ENCODE measurements at places on chromosomes 2 and 18.

- no peak for DNase-seq
Measured at GRCh38 chr2:27003007-27003406, 29.8 kb upstream of the TMEM214 start.

DNA sequence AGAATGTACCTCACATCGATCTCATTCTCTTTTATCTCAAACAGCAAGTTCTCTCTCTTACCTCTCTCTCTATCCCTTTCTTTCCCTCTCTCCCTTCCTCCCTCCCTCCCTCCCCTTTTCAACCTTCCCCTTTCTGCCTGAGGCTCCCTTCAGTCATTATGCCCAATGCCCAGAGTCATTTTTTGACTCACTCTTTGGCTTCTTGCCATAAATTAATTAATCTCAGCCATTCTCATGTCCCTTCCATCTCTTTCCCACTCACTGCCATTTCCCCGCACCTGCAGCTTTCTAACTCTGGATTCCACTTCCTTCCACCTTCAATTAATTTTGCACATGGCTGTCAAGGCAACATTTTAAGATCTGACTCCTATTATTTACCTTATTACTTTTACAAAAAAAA, 60.1 kb downstream of the EVA1A start:
- DNase-seq = no peak

DNA sequence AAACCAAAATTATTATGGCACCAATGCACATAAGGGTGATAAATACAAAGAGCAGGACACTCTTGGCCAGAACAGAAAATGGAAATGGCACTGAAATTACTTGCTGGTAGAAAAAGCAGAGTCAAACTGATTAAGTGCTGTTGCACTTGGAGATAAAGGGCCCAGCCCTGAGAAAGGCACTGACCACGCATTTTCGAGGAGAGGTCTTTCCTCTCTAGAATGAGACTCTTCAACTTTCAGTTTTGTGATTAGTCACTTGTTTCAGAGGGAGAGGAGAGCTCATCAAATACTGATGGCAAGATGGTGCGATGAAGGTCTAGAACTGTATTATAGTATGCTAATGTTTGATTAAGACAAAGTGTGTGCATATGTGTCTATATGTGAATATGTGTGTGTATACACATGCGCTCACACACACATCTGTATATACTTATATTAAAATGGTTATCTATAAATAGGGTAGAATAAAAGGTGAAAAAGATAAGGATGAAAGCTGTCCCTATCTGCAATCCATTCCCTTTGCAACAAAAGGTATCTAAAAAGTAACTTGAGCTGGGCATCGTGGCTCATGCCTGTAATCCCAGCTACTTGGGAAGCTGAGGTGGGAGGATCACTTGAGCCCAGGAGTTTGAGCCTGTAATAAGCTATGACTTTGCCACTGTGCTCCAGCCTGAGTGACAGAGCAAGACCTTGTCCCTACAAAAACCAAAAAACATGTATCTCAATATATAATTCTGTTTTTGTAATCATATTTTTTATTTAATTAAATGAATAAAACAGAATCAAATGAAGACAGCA, 48.8 kb upstream of the ZDBF2 start:
- peak; percentile 51 for DNase-seq

- DNase-seq = no peak
Measured at GRCh38 chr2:120401275-120402066, 55.5 kb downstream of the INHBB start.

DNA sequence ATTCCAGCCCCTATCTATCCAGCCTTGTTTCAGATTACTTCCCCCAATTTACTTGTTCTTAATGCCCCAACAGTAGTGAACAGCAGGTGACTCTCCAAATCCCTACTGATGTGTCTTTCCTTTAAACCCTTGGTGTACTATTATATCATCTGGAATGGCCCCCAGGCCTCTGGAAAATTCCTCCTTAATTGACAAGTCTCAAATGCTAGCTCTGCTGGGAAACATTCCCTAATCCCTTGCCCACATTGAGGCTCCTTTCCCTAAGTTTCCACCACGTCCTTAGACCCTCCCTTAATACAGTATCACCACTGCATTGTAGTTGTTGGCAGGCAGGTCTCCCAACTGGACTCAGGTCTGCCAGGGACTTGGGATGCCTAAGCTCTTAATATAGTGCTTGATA, 41.0 kb downstream of the MYO3B start:
- no peak for DNase-seq

DNA sequence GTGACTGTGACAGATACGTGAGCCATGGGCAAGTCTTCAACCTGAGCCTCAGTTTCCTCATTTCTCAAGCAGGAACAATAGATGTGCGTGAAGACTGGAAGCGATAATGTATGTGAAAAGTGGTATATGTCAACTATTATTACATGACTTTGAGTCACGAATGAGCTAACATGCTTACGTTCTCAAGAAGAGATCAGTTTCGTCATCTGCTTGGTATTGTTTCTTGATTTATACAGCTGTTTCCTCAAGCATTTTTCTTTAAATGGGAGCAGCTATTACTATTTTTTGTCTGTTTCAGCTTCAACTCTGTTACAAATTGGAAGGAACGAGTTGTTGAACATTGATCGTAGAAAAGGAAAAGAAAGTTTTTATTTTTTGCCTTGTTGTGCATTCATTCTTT, 48.5 kb upstream of the THOC1 start:
- no peak for DNase-seq

GRCh38 chr18:77047803-77048419, 84.7 kb downstream of the MBP start:
- no peak for DNase-seq

- no peak for DNase-seq
Measured at GRCh38 chr2:143440411-143441012, 311.3 kb downstream of the ARHGAP15 start.

DNA sequence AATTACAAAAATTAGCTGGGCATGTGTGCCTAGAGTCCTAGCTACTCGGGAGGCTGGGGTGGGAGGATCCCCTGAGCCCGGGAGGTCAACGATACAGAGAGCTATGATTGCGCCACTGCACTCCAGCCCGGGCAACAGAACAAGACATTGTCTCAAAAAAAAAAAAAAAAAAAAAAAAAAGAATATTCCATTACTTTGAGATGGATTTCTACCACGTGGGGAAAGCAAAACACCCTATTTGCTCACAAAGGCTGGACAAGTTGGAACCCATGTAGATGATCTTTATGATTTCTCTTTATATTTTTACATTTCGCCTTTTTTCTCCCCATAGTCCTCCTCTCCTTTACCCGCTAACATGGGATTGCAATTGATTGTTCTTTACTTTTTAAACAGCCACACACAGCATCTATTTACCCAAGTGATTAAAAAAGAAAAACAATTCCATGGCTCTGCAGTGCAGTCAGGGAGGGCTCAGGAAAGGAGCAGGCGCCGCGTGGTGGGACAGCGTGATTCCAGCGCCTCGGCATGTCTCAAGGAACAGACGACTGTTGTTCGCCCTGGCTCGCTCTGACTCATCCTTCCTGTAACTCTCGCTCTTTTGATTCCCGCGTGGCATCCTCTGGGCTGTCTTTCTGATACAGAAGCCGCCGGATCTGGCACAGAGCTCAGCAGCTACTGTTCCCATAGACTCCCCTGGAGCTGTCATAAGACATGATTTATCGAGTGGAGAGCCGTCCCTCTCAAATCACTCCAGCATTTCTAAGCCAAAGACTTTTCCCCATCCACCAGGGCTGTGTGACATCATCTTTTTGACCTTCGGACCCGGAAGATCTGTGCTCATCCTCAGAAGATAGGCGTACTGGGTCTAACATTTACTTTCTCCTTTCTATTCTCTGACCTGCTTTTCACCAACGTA, 230.4 kb upstream of the AGAP1 start:
- no peak for DNase-seq

GRCh38 chr2:239399921-239400595, 762 bp downstream of the HDAC4 start:
- DNase-seq = peak; percentile 22

DNA sequence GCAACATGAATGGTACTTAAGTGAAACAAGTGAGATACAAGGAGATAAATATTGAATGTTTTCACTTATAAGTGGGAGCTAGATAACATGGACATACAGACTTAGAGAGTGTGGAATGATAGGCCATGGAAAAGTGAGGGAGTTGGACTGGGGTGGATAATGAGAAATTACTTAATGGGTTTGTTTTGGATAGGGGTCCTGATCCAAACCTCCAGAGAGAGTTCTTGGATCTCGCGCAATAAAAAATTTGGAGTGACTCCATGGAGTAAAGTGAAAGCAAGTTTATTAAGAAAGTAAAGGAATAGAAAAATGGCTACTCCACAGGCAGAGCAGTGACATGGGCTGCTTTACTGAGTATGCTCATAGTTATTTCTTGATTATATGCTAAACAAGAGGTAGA, 508.9 kb downstream of the CNTNAP5 start:
- no peak for DNase-seq

GRCh38 chr2:3807853-3808252, 104.5 kb downstream of the DCDC2C start:
- no peak for DNase-seq

DNA sequence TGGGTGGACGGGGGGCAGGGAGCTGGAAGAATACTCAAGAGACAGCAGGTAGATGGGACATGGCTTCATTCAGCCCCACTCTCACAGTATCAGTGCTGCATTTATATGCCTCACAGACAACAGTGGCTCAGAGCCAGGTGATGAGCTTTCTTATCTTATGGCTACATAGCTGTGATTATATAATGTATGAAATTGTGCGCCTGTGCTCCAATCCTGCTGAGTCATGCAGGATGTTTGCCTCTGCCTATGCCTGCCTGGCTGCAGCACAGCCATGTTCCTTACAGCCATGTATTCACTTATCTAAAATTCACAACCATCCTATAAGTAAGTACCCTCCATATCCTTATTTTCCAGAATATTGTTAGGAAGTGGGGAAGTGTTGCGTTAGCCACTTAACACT, 37.7 kb upstream of the RNF103 start:
- peak; percentile 5 for DNase-seq

GRCh38 chr18:63148449-63149301, 170.9 kb downstream of the BCL2 start:
- DNase-seq = no peak

DNA sequence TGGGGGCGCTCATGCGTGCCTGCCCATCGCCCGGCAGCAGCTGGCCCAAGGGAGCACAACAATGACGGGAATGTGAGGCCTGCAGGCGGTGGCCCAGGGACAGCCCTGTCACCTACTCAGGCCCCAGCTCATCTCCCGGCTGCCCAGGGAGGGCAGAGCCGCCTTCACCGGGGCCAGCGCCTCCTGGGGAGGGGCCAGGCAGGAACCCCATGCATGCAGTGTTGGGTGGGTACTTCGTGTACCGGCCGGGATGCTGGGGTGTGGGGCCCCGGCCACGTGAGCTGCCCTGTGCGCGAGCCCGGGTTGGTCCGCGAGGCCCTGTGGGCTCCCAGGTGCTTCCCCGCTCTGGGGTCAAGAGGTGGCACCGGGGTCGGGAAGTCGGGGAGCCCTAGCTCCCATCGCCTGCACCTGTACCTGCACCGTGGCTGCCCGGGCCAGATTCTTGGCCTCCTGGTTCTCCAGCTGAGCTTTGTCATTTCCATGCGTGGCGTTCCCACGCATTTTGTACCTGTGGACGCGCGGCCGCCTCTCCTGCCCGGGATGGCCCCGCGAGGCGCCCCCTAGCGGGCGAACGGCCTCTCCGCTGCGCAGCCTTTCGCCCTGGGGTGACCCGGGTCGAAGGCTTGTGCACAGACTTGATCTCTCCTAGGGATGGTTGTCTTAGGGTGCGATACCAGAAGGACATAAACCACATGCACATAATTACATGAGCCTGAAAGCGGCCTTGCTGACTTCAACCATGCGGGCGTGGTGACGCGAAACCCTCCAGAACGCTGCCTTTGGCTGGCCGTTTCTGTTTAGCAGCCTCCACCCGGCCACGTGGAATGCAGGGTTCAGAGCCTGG, 950 bp downstream of the KLHL30 start:
- DNase-seq = no peak

DNA sequence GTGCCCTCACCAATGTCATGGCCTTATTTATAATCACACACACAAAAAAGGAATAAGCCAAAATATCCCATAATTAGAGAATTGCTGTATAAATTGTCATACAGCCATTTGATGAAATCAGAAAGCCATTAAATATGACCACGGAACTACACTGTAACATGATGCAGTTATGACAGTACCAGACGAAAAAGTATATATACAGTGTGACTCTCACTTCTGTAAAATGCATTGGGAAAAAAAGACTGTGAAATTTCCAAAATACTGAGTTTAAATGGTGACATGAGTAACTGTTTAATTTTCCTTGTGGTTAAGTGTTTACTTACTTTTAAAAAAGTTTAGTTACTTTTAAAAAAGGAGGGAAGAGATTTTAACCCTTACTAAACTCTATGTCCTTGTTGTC, 25.4 kb downstream of the UXS1 start:
- DNase-seq = no peak

GRCh38 chr2:240300840-240301239, 134.6 kb upstream of the GPC1 start:
- DNase-seq = no peak

DNA sequence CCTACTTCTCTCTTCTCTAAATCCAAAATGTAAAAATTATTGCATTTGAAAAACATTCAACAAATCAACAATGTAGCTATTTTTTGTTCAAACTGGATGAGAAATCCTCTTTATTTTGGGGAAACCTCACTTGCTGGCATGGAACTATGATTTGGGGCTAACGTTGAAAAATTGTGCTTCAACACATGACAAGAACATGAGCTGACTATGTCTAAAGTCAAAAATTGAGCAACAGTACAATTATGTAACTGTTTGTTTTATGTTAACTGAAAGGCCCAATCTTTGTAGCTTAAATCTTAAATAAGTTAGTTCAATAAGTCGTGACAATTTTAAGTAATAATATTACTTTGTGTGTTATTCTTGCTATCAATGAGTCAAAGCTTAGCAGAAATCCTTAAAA, 67.3 kb downstream of the TMEFF2 start:
- DNase-seq = no peak

- DNase-seq = no peak
Measured at GRCh38 chr18:47062471-47062870, 27.1 kb upstream of the ELOA2 start.

DNA sequence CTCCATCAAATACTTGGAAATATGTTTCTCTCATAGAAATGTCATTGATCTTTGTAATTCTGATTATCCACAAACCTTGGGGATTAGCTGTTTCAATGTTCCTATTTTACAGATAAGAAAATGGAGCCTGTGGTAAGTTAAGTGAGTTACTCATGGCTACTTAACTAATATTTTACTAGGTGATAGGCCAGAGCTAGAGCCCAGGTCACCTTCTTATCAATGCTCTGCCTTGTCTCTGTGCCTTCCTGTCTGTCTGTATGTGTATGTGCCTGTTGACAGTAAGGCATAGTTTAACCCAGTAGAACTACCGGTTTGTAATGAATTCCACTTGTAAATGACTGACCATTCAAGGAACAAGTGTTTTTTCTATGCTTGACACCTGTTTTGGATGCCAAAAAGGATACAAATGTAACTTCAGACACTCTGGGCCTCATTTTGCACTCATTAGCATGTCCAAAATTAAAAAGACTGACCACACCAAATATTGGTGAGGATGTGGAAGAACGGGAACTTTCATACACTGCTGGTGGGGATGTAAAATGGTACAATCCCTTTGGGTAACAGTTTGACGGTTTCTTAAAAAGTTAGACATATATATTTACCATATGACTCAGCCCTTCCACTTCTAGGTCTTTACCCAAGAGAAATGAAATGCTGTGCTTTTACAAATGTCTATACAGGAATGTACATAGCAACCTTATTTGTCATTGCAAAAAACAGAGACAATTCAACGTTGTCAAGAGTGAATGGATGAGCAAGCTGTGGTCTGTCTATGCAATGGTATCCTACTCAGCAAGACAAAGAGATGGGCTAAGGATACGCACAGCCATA, 19.6 kb upstream of the IL1A start:
- DNase-seq = no peak

Measured in RPMI8226 (cell line).